ENCODE measurements at places on chromosomes 3 and 15. TPM values are rescaled to one million over a fixed set of nuclear protein-coding genes. Genes with fewer than 3 reads are reported as not detected.

CKMT1B gene
- not detected for total RNA-seq

PARP3 gene
- total RNA-seq, result 38.6 TPM

FYCO1 gene
- 56.8 TPM for total RNA-seq

FEZF2 gene
- total RNA-seq, result not detected

SLCO3A1 gene
- 5.7 TPM for total RNA-seq

GP9 gene
- total RNA-seq, result not detected

All from smooth muscle cell of the pulmonary artery (primary cell).